ENCODE measurements at places on chromosomes 1 and 21. TPM values are rescaled to one million over a fixed set of nuclear protein-coding genes. Genes with fewer than 3 reads are reported as not detected.

GRCh38 chr1:246893191-246893939 is 38.4 kb downstream of the AHCTF1 start:
- no peak for DNase-seq

DNA sequence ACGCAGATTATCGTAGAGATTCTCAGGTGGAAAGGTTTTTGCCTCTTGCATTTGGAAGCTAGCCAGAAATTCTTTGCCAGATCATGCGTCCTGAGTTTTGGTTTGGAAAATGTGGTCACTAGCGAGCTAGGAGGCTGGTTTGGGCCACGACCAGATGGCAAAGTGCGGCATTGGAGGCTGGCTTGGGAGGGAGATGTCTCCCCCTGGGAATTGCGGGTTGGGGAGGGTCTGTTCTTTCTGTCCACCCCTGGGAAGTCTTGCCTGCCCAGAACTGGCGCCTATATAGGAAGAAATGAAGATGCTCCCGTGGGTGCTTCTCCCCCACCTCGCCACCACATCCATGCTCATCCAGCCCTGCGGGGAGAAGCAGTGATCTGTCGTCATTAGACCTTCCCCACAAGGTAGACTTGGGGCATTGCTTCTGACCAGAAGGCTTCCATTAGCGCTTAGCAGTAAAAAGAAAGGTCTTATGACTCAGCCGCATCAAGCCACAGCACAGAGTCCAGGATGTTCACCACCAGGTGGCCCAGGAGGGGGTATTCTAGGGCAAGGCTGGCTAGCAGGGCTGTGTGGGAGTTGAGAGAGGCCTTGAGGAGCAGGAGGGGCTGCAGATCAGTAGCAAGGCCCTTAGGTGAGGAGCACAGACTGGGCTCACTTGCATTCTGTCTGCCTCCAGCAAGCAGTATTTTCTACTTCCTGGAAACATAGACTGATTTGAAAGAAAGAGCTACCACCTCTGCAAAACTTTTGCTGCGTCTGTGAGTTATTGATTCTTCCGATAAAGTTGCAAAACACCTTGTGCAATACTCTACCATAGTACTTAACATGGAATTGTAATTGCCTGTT is 1.5 kb upstream of the PTP4A2 start:
- DNase-seq, result peak; percentile 89

The KRTAP19-3 gene
- not detected for total RNA-seq

The CYP4B1 gene
- not detected for total RNA-seq
